Uterus (tissue), 4 donors: ENCODE measurements at places on chromosomes 13 and 19. TPM values are rescaled to one million over a fixed set of nuclear protein-coding genes. Genes with fewer than 3 reads are reported as not detected.

- DNase-seq: peak; percentile 71
Observed at GRCh38 chr19:18437491-18438330, at the start of gene ISYNA1. Gene ISYNA1, minus strand, starts transcription at chr19:18438133. Its CDS starts 154 bp downstream, at chr19:18437979.

Gene ZNF682
- total RNA-seq: 6.8 TPM

Gene USPL1
- total RNA-seq: 29.7 TPM

DNA sequence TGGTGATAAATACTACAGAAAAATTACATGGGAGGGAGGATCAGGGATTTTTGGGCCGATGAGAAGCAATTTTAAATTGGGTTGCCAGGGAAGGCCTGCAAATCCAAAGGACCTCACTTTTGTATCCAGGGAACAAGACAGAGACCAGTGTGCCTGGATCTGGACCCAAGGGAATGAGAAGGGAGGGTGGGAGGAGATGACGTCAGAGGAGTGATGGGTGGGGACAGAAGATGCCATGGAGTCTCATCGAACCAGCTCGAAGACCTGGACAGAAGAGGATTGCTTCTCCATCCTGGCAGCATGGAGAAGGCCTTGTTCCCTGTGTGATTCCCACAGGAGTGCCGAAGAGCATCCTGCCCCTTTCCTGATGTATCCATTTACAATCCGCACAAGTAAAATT lies 68.9 kb downstream of the ITGBL1 start:
- no peak for DNase-seq

Gene CEACAM16
- not detected for total RNA-seq

Gene CBLC
- total RNA-seq: 5.8 TPM

DNA sequence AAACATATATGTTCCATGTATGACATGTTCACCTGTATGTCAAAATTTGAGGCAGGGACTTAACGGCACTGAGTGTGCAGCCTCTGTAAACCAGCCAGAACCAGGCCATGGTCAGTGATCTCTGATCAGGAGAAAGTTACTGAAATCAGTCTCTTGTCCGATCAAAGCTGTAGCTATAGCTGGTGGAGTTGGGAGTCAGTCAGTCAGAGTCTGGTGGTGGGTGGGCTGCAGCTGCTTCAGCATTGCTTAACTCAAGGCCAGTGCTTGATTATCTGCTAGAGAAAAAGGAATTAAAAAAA lies 78.3 kb downstream of the ANKRD10 start:
- DNase-seq: no peak

DNA sequence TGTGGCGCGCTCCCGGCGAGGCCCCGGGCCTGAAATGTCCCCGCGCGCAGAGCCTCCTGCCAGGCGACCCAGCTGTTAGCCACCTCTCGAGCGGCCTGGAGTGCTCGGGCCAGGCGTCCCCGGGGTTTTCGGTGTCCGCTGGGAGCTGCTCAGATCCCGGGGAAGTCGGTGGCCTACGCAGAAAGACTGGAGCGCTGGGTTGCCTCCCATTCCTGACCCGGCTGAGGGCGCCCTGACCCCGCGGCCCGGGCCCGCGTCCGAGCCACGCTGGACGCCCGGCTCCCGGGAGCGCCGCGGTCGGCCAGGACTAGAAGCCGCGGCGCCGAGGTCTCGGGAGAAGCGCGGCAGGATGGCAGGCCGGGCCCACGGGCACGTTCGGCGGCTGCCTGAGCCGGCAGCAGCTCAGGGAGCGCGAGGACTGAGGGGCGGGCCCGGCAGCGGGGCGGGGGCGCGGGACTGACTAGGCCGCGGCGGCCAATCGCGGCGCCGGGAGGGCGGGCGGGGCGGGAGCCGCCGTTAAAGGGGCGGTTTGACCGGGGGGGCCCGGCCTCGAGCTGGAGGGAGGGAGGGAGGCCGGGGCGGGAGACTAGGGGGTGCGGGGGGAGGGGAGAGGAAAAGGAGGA lies 1.3 kb upstream of the ZIC2 start:
- DNase-seq: no peak

- DNase-seq: no peak
Observed at GRCh38 chr19:50371914-50372475, 4.3 kb upstream of the NR1H2 start.

Gene PSG1
- total RNA-seq: not detected

DNA sequence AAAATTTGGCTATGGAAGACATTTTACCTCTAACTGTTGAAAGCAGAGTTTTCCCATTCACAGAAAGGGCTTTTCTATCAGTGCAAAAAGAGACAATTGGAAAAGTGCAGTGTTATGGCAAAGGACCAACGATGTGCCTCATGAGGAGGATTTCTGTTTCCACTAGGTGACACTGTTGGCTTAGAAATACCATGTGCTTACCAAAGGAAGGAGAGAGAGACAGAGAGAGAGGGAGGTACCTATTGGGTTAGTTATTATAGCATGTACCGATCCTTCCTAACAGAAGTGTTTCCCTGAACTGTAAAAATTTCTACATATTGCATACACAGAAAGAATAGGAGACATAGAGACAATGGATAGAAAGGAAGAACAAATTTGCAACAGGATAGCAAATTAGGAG lies 23.9 kb upstream of the PSG4 start:
- no peak for DNase-seq

Gene FFAR2
- total RNA-seq: 0.21 TPM

GRCh38 chr19:9700229-9700981 lies 25.5 kb upstream of the ZNF562 start:
- no peak for DNase-seq

GRCh38 chr13:80499536-80500290 lies 158.8 kb upstream of the SPRY2 start:
- no peak for DNase-seq

Gene NLRP11
- total RNA-seq: not detected

GRCh38 chr13:32019612-32020233 lies 11.9 kb upstream of the FRY start:
- DNase-seq: peak; percentile 62
